A673 (cell line): ENCODE measurements at places on chromosomes 5 and 9. TPM values are rescaled to one million over a fixed set of nuclear protein-coding genes. Genes with fewer than 3 reads are reported as not detected.

DNA sequence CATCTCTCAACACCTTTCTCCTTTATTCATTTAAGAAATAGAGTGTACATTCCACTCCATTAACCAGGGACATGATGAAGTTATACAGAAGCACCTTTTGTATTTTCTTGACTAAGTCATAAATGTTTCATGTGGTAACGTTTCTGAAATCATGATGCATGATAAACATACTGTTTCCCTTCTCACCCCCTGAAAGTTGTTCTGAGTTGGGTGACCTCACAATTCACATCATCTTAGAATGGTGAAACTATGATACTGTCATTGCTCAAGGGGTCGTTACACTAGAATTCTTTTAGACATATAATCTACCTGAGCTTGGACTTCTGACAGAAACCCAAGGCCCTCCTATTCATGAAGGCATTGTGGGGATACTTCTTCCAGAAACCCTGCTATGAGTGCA, 37.8 kb upstream of the MIER3 start:
- H3K27me3 ChIP-seq: no peaks in the 10 kb centered on the region
- no peak for DNase-seq
- H3K4me1 ChIP-seq: peaks cover 6% of the 10 kb centered on the region
- no peak overlapping the region for H3K4me3 ChIP-seq
- no peaks in the 10 kb centered on the region for H3K36me3 ChIP-seq
- H3K27ac ChIP-seq: no peak overlapping the region

- H3K27ac ChIP-seq: no peak overlapping the region
- H3K27me3 ChIP-seq: no peaks in the 10 kb centered on the region
- no peaks in the 10 kb centered on the region for H3K36me3 ChIP-seq
- no peak overlapping the region for H3K4me3 ChIP-seq
- no peak for DNase-seq
- H3K4me1 ChIP-seq: no peaks in the 10 kb centered on the region
Measured at GRCh38 chr5:41485533-41485932, 24.9 kb downstream of the PLCXD3 start.

DNA sequence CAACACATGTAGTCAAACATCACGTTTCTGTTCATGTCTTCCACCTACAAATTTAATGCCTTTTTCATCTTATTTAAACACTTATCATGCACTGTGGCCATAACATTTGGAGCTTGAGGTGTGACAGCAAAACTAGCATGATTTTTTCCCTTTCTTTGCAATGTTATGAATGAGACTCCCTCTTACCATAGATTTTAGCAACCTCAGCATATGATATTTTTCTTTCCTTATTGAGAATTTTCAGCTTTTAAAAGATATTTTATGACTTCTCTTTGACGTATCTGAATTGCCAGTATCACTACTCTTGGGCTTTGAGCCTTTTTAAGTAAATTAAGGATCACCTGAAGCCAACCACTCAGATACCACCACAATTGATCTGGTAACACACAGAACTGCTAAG, 32.7 kb upstream of the ISOC1 start:
- no peak for DNase-seq
- H3K27ac ChIP-seq: no peak overlapping the region
- no peak overlapping the region for H3K4me3 ChIP-seq
- H3K4me1 ChIP-seq: no peaks in the 10 kb centered on the region
- H3K27me3 ChIP-seq: peaks cover 3% of the 10 kb centered on the region

DNA sequence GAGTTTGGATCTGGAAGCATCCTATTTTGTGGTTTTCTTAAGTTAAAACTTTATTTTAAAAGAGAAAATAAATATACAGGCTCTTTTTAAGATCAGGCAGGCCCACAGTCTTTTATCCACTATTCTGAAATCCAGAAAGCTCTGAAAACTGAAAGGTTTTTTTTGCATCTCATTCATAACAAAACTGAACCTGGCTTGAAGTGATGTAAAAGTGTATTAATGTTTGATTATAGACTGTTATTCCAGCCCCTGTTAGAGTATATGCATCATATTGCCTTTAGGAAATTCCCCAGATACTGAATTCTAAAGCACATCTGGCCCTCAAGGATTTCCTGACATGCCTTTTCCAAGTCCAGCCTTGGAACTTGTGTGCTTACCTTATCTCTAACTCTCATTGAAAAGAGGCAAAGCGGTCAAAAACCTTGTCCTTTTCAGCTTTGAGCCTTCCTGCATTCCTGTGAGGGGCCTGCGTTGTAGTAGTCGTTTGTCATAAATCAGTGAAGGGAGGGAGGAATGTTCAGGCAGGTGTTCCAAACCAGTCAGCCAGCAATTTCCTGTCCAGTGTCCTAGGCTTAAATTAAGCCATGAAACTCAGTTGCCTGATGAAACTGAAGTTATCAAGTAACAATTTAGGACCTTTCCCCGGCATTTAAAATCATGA, 110.4 kb downstream of the TLE4 start:
- H3K4me1 ChIP-seq: no peaks in the 10 kb centered on the region
- H3K27ac ChIP-seq: no peak overlapping the region
- no peak overlapping the region for H3K4me3 ChIP-seq
- no peaks in the 10 kb centered on the region for H3K27me3 ChIP-seq
- H3K36me3 ChIP-seq: no peaks in the 10 kb centered on the region

- no peaks in the 10 kb centered on the region for H3K36me3 ChIP-seq
- H3K27ac ChIP-seq: no peak overlapping the region
- DNase-seq: no peak
- H3K27me3 ChIP-seq: peaks cover 8% of the 10 kb centered on the region
- no peak overlapping the region for H3K4me3 ChIP-seq
- H3K4me1 ChIP-seq: no peaks in the 10 kb centered on the region
Measured at GRCh38 chr9:82621447-82621846, 441.5 kb downstream of the RASEF start.

HTR4 gene
- not detected in 2 replicates for total RNA-seq
